ENCODE measurements at places on chromosomes 4 and X.

DNA sequence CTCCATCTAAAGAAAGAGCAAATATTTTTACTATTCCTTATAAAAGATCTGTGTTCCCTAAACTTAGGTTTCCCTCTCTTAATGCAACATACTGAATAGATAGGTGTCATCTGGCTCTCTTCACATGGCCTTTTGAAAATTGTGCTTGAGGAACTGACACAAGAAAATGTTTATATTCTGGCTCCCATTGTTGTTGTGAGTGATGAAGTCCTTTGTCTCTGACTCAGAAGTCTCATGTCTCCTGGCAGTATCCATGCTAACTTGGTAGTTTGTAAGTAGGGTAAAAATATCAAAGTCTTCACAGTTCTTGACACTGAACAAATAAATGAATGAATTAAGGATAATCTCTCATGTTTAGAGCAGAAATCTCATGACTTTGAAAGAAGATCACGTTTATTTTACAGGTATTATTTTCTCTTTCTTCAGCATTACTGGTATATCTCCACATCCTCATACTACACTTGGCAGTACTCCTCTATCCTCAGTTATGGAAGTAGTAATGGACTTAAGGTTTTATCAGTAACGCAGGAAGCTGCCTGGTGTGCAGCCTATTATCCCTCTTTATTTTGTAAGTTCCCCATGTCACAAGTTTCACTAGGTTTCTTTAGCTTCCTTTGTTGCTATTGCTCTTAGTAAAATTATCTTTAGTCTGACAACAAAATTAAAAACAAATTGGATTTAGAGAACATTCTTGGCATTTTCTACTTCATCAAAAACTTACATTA is 14.2 kb upstream of the PABPC4L start:
- DNase-seq, result no peak

- no peak for DNase-seq
Observed at GRCh38 chr4:43690116-43690515, 758.5 kb downstream of the KCTD8 start.

DNA sequence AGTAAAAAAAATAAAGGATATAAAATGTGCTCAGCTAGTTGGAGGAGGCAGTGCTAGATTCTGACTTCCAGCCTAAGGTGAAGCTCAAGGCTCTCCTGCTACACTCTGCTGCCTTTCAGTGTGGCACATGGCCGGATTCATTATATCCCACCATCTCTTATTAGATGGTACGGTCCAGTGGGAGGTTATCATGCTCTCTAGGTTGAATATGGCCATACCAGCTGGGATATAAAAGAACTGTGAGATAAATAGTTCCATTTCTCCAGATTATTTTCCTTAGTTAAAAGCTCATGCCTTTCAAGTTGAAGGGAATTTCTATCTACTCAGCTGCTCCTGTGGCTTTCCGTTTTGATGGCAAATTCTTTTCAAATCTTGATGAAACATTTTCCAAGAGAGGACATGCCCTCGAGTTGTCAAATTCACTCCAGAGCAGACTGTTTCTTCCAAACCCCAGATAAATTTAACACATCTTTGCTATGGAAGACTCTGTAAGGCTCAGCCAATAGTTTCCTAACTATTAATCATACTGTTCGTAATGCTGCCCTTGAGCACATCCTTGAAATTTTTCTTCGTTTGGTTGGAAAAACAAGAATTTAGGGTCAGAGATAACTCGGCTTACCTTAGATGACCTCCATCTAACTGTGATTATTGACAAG is 2.2 kb upstream of the MGARP start:
- DNase-seq, result no peak

DNA sequence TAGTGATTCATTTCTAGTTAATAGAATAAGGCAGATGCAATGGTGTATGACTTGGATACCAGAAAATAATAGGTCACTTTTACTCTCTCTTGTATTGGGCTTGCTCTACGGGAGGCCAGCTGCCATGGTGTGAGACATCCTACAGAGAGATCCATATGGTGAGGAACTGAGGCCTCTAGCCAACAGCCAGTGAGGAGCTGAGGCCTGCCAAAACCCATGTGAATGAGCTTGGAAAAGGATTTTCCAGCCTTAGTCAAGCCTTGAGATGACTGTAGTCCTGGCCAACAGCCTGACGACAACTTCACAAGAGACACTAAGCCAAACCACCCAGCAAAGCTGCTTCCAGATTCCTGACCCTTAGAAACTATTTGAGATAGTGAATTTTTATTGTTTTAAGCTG is 1300.2 kb downstream of the RAPGEF2 start:
- DNase-seq, result no peak

GRCh38 chr4:184937745-184938144 is 80.5 kb upstream of the HELT start:
- DNase-seq, result peak; percentile 20

DNA sequence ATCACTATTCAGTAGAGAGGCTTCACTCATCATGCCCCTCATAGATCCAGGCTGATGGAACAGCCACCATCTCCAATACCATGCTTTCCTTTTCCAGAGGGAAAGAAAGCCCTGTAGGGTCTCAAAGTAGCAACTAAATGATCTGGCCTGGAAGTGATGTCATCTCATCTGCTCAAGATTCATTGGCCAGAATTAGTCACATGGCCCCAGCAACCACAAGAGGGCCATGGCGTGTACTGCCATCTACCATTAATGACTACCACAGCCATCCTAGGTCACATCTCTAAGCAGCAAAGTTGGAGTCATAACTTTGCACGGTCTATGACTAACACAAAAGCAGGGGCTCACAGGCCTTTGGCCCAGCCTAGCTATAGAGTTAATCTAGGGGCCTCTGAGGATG is 194.8 kb downstream of the KIT start:
- DNase-seq, result no peak

DNA sequence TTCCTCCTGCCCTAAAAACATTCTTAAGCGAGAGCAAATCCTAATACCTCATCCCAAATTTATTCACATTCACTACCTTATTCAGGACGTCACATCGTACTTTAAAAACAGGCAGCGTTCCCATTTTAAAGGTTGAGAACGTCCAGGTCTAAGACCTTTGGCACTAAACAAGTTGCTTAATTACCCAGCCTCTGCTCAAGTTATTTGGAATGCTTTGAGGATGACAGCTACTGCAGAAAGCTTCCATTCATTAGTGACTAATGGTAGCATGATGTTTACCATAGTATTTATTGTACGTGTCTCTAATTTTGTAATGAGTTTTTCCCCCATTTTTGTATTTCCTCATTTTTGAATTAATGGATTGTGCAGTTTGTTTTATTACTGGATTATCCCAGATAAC is 1.5 kb downstream of the USP38 start:
- no peak for DNase-seq

GRCh38 chr4:174789657-174790056 is 39.4 kb downstream of the GLRA3 start:
- DNase-seq, result no peak

DNA sequence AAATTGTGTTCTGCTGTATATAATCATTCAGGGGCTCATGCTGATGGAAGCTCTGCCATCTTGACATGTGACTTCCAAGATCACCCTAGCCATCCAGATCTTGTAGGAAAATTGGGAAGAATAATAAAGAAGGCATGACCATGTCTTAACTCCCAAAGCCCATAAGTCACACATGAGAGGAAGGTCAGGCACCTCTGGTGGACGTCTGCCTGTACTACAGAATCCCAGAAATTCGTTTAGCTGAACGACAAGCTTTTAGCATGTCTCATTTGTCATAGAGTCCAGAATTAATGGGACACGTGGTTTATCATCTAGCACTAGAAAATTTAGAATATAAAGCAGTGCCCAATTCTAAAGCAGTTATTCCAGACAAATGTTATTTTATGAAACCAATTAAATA is 212.7 kb downstream of the CENPC start:
- DNase-seq, result no peak

DNA sequence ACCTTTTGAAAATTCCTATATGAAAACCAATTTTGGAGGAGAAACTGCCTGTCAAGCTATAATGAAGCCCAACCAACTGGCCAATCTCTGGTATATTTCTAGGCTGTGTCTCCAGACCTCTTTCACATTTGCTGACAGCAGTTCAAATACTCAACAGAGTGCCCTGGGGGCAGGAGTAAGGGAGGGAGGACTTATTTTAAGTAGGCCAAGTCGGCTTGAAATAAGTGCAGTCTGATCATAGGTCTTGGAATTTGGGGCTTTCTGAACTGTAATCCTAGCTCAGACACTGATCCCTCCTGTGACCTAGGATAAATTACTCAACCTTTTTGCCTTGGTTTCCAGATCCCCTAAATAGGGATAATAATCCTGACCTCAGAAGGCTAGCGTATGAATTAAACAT is 59.4 kb upstream of the SLC7A11 start:
- DNase-seq, result no peak

DNA sequence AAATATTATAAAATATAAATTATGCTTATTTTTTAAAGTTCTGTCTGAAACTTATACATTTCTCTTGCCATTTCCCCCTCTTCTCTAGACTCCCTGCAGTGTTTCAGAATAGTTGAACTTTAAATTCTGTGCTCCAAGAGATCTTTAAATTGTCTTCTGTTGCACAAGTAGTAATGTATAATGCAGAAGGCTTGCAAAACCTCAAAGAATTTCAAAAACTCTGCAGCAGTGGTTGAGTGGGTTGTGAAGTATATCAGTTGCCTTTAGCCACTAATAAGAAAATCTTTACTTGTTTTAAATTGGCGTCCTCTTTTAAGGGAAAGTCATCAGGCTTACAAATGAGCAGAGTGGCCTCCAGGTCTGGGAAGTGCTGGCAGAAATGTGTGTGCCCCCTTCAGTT is 1153.3 kb upstream of the PABPC4L start:
- DNase-seq, result no peak

DNA sequence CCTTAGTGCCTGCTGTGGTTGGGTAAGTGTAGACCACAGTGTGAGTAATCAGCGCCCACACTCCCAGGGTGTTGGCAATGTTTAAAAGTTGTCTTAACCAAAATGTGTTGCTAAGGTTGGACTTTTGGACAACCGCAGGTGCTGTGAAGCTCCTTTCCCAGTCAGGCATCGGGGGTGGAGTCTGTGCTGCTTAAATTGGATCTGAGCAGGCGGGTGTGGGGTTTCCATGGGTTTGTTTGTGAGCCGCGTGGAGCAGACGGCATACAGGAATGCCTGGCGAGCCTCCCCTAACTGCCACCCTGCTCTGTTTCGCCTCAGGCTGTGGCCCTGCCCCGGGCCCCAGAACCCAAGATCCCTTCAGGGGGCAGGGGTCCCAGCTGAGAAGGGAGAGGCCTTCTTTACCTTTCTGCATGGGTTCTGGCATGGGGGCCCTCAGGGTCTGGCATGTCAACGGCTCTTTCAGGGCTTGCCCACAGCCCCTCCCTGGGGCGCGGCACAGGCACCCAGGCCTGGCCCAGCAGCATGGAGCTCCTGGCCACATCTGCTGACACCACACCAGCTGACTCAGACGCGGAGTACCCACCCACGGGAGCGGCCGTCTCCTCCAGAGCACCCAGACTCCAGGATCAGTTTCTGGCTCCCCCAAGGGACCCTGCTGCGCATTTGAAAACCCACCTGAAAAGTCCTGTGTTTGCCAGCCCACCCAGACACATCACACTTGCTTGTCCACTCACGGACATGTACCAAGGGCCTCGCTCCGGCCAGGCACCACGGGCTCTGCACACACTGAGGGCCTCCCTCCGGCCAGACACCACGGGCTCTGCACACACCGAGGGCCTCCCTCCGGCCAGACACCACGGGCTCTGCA is 5.1 kb upstream of the SPON2 start:
- DNase-seq, result no peak

GRCh38 chr4:80240976-80241375 is 25.5 kb upstream of the FGF5 start:
- no peak for DNase-seq

DNA sequence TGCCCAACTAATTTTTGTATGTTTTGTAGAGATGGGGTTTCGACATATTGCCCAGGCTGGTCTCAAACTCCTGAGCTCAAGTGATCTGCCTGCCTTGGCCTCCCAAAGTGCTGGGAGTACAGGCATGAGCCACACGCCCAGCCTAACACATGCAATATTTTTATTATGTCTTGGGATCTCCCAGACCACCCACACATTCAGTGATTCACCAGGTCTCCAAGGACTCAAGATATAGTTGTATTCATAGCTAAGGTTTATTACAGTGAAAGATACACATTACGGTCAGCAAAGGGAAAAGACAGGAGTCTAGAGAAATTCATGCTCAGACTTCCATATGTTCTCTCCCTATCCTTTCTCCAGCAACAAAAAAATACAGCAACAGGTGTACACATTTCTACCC is 25.5 kb upstream of the FAM120C start:
- DNase-seq, result no peak

DNA sequence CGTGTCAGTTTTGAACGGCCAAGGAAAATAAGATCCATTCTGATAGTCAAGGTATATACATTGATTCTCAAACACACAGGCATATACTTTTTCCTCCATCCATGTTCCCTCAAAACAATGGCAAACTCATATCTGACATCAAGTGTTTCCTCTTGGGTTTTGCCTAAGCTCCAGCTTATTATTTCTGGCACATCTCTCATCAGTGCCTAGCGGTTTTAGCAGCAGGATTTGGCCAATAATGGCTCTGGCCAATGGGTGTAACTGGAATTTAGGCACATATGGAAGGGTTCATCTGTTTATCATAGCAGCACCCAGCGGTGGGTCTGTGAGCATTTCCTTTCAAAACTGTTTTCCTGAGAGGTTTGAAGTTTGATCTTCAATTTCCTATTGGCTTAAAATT is 161.6 kb upstream of the TLL1 start:
- no peak for DNase-seq
